ENCODE measurements at places on chromosomes 1 and 21. TPM values are rescaled to one million over a fixed set of nuclear protein-coding genes. Genes with fewer than 3 reads are reported as not detected.

- DNase-seq, result peak; percentile 16
Observed at GRCh38 chr1:175075572-175076568, 8.2 kb downstream of the TNN start.

GRCh38 chr1:223765036-223765718 lies 52.8 kb downstream of the CAPN2 start:
- DNase-seq, result peak; percentile 56

RABIF gene
- 6.9 TPM for total RNA-seq

- DNase-seq, result no peak
Observed at GRCh38 chr1:190193508-190194115, 284.1 kb downstream of the BRINP3 start.

PTGFR gene
- total RNA-seq, result 8.6 TPM

- no peak for DNase-seq
Observed at GRCh38 chr1:248359415-248359814, 2.0 kb upstream of the OR2T4 start.

- no peak for DNase-seq
Observed at GRCh38 chr1:93652323-93652949, 29.2 kb downstream of the BCAR3 start.

TSTD1 gene
- not detected for total RNA-seq

GRCh38 chr1:221069986-221070385 lies 190.7 kb downstream of the HLX start:
- DNase-seq, result no peak

Data from IMR-90 (cell line).